Stomach (tissue), 19 donors: ENCODE measurements at places on chromosomes 1 and 21. TPM values are rescaled to one million over a fixed set of nuclear protein-coding genes. Genes with fewer than 3 reads are reported as not detected.

Gene ANGPTL1
- 14.8 TPM for total RNA-seq

GRCh38 chr1:38746941-38747600, 112.5 kb downstream of the RRAGC start:
- no peak overlapping the region for H3K4me3 ChIP-seq
- no peaks in the 10 kb centered on the region for H3K27me3 ChIP-seq
- no peak for DNase-seq
- H3K4me1 ChIP-seq = peaks cover 5% of the 10 kb centered on the region

DNA sequence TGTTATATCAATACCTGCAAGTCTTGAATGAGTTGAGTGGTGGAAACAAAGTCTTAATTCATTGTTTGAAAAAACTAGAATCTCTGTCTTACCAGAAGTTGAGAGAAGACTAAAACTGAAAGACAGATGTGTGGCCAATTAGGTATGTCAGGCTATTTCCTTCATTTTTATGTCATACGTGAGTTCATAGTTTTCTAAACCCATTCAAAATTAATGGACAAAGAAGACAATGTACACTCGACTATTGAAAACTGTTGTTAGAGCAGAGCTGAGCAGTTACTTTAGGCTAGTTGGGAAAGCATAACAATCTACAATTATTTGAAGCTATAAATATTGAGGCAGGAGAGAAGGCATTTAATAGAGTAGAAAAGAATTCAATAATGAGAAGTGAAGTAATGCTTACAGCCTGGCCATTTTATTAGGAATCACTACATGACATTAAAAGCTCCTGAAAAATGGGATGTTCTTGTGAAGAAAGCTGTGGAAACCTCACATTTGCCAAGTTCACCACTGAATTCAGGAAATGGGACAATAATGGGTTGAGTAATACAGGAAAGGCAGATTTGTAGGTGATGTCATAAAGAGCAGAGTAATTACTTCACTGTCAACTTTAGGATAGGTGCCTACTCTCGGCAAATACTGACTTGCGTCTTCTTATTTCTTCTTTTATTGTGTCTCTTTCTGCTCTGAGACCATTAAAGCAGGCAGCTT, 204.4 kb downstream of the PLA2G4A start:
- H3K4me3 ChIP-seq = no peak overlapping the region
- no peak overlapping the region for H3K27ac ChIP-seq
- DNase-seq = no peak
- no peaks in the 10 kb centered on the region for H3K4me1 ChIP-seq
- H3K36me3 ChIP-seq = no peaks in the 10 kb centered on the region

DNA sequence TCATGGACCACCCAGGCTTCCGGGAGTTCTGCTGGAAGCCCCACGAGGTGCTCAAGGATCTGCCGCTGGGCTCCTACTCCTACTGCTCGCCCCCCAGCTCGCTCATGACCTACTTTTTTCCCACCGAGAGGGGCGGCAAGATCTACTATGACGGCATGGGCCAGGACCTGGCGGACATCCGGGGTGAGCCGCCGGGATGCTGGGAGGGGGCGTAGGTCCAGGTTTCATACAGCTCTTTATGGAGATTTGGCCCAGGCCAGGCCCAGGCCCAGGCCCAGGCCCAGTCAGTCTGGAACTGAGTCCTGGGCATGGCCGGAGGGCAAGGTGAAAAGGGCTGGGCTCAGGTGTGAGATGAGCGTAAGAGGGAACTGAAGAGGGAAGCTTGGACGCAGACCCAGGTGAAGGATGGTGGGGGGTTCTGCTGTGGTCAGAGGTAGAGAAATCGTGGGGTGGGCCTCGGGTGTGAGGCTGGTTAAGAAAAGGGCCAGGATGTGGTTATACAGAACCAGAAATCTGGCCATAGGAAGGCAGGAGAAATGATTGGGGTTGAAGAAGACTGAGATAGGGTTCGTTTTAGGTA, 23.0 kb downstream of the DISP3 start:
- no peak overlapping the region for H3K27ac ChIP-seq
- H3K4me3 ChIP-seq = no peak overlapping the region
- H3K27me3 ChIP-seq = no peaks in the 10 kb centered on the region
- no peak for DNase-seq
- no peaks in the 10 kb centered on the region for H3K36me3 ChIP-seq
